ENCODE measurements at places on chromosomes 6 and 20.

GRCh38 chr6:7042654-7043545 is 64.9 kb upstream of the RREB1 start:
- no peaks in the 10 kb centered on the region for H3K27me3 ChIP-seq
- DNase-seq: no peak
- peaks cover 12% of the 10 kb centered on the region for H3K4me1 ChIP-seq
- no peak overlapping the region for H3K4me3 ChIP-seq

- no peak overlapping the region for H3K27ac ChIP-seq
- DNase-seq: no peak
- H3K27me3 ChIP-seq: no peaks in the 10 kb centered on the region
These were observed 27.9 kb downstream of the GHRH start for GRCh38 chr20:37233548-37234253.

- no peaks in the 10 kb centered on the region for H3K36me3 ChIP-seq
- no peaks in the 10 kb centered on the region for H3K27me3 ChIP-seq
- no peak for DNase-seq
- H3K4me1 ChIP-seq: no peaks in the 10 kb centered on the region
- H3K27ac ChIP-seq: peak overlapping the region; percentile 34
These were observed 13.7 kb upstream of the CST8 start for GRCh38 chr20:23477223-23477622.

DNA sequence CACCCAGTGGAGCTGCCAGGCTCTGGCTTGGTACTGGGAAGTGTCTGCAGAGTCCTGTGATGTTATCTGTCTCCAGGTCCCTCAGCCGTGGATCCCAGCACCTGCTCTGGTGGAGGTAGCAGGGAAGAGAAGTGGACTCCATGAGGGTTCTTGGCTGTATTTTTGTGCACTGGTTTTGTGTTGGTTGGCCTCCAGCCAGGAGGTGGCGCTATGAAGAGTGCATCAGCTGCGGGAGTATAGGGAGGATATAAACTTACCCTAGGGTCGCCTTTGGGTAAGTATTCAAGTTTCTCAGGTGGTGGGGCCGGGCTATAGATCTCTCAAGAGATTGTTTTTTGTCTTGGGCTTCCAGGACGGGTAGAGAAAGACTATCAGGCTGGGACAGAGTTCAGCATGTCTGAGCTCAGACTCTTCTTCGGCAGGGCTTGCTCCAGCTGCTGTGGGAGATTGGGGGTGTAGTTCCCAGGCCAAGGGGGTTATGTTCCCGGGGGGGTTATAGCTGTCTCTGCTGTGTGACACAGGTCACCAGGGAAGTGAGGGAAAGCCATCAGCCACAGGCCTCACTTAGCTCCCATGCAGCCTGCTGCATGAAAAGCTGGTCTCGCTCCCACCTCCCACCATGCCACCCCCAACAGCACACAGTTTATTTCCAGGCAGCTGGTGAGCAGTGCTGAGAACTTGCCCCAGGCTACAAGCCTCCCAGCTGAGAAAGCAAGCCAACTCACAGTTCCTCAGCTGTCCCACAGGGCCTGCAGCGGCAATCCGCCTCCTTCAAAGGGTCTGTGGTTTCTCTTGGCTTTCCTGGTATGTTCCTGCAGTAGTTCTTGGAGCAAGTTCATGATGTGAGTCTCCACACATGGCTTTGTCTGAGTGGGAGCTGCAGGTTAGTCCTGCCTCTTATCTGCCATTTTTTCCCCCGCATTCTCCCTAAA is 115.7 kb downstream of the AIG1 start:
- H3K27ac ChIP-seq: no peak overlapping the region
- H3K4me3 ChIP-seq: no peak overlapping the region
- DNase-seq: no peak
- H3K36me3 ChIP-seq: peaks cover 38% of the 10 kb centered on the region
- no peaks in the 10 kb centered on the region for H3K27me3 ChIP-seq

DNA sequence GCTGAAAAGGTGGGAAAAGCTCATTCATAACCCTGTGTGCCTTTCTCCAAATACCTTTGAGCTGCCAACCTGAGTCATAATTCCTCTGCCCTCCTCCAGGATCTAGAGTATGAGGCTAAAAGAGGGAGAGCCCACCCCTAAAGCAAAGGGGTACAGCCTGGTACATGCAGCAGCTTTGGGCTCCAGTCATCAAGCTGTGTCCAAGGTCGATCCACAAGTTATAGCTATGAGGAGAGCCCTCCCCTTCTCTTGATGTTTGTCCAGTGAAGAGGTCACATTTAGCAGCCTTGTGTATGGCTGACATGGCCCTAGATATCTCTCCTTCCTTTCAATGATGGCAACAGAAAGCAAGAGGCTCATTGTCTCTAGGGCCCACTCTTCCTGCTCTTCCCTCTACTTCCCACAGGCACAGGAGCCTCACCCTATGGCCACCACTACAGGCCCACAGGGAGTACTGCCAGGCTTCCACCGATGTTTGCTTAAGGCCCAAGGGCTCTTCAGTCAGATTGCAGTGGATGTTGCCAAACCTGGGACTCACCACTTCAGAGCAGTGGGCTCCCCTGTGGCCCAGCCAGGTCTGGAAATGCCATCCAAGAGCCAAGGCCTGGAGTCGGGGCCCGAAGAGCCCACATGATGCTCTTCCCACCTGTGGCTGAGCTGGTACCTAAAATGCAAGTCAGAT is 176.8 kb downstream of the CD83 start:
- H3K27ac ChIP-seq: no peak overlapping the region
- H3K36me3 ChIP-seq: no peaks in the 10 kb centered on the region
- H3K27me3 ChIP-seq: no peaks in the 10 kb centered on the region
- H3K4me1 ChIP-seq: peaks cover 15% of the 10 kb centered on the region

- H3K4me1 ChIP-seq: no peaks in the 10 kb centered on the region
- no peak for DNase-seq
- H3K27ac ChIP-seq: no peak overlapping the region
These were observed 44.6 kb upstream of the SH3BGRL2 start for GRCh38 chr6:79586548-79586947.

DNA sequence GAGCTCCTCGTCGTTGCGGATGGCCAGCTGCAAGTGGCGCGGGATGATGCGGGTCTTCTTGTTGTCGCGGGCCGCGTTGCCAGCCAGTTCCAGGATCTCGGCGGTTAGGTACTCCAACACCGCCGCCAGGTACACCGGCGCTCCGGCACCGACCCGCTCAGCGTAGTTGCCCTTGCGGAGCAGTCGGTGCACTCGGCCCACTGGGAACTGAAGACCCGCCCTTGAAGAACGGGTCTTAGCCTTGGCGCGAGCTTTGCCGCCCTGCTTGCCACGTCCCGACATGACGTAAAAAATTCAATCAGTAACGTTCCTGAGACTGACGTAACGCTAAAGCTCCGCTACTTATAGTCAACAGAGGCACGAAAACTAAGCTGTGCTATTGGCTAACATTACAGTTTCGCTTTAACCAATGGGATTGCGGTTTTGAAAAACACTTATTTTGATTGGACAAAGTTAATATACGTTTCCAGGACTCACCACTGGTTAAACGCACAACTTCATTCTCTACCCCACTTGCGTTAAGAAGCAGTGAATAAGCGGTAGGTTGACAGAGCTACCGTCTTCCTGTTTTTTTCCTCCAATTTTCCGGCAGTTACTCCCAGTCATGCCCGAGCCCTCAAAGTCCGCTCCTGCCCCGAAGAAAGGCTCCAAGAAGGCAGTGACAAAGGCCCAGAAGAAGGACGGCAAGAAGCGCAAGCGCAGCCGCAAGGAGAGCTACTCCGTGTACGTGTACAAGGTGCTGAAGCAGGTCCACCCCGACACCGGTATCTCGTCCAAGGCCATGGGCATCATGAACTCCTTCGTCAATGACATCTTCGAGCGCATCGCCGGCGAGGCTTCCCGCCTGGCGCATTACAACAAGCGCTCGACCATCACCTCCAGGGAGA is 73.9 kb downstream of the OR2B2 start:
- peaks cover 11% of the 10 kb centered on the region for H3K4me1 ChIP-seq
- peak; percentile 42 for DNase-seq
- no peaks in the 10 kb centered on the region for H3K27me3 ChIP-seq
- H3K27ac ChIP-seq: peak overlapping the region; percentile 96
- peak overlapping the region; percentile 64 for H3K4me3 ChIP-seq

DNA sequence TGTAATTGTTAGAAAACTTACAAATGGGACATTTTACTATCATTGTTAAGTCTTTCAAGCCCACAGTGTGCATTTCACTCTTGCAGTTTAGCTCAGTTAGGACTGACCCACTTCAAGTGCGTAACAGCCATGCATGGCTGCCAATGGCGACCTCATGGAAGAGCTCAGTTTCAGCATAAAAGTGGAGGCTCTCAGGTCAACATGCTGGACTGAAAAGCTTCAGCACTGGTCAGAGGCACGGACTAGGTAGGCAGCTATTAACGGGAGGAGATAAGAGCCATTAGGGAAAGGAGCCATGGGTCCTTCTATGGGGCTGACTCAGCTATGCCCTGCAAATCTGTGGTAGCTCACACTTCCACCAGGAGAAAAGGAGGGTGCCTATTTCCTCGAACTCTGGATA is 101.8 kb downstream of the TTLL2 start:
- no peaks in the 10 kb centered on the region for H3K36me3 ChIP-seq
- no peaks in the 10 kb centered on the region for H3K4me1 ChIP-seq
- no peak overlapping the region for H3K27ac ChIP-seq
- H3K27me3 ChIP-seq: no peaks in the 10 kb centered on the region

- H3K27me3 ChIP-seq: no peaks in the 10 kb centered on the region
- DNase-seq: no peak
- H3K27ac ChIP-seq: no peak overlapping the region
- no peaks in the 10 kb centered on the region for H3K4me1 ChIP-seq
- no peaks in the 10 kb centered on the region for H3K36me3 ChIP-seq
These were observed 40.5 kb downstream of the PLN start for GRCh38 chr6:118588626-118589025.
